ENCODE measurements at places on chromosomes 6 and 20.
A peak's percentile ranks its signal among the peaks of the same experiment; 100 is the strongest.

GRCh38 chr6:2165286-2165685 is 80.1 kb downstream of the GMDS start:
- no peak for DNase-seq

GRCh38 chr20:35669681-35670080 is 5.0 kb upstream of the CPNE1 start:
- no peak for DNase-seq

GRCh38 chr6:1311400-1312202 is at the start of gene FOXQ1:
TSS of gene FOXQ1 (plus strand) at chr6:1312098. CDS start at chr6:1312705, 607 bp downstream.
- no peak for DNase-seq

GRCh38 chr6:134446218-134446848 is 128.4 kb upstream of the SGK1 start:
- DNase-seq: no peak

DNA sequence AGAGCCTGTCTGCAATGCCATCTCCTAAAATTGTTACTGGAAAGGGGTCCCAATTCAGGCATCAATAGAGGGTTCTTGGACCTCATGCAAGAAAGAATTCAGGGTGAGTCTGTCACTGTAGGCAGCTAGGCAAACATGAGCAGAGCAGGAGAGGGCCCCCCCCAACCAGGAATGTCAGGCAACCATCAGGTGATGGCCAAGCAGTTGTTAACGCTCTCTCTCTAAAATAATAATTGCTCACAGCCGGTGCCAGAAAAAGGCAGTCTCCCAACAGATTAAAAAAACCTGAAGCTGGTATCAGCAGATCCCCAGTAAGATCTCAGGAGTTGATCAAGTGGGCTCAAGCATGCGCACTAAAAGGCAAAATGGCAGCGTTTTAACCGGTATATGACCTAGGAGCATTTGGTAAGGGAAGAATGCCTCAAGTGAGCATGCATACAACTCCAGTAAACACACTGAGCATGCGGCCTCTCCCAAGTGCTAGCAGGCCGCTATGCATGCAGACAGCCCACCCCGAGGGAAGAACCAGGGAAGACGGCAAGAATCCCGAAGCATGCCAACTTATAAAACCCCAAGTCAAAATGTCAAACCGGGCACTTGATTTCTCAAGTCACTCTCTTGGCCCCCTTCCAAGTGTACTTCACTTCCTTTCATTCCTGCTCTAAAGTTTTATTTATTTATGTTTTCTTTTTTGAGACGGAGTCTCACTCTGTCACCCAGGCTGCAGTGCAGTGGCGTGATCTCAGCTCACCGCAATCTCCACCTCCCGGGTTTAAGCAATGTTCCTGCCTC is 44.0 kb upstream of the RNGTT start:
- DNase-seq: no peak

DNA sequence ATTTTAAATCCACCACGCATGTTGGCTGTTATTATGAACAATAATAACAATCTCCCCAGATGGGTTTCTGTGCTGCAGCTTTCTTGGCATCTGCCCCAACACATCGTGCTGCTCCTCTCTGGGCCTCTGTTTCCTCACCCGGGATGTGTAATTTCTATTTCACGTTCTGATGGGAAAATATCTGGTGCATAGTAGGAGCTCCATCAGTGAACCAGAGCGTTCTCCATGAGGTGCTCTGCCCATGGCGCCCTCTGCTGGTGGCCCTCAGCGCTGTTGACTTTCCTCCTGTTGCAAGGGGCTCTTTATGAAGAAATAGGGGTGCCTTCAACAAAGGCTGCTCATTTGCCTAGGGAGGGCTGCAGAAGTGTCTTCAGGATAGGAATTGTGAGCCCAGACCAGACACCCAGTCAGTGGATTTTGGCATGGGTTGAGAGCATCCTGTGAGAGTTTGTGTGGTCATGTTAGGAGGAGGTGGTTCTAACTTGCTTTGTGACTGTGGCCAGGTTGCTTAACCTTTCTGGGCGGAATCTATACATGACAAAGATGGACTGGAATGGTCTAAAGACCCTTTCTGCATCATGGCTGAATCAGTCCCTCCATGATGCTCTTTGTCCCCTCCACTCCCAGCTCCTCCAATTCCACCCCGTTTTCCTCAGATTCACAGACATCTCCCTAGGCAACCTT is 8.1 kb downstream of the SCRT2 start:
- DNase-seq: no peak

GRCh38 chr6:20415304-20415703 is 13.6 kb downstream of the E2F3 start:
- no peak for DNase-seq

GRCh38 chr6:50380406-50381098 is 330.8 kb upstream of the DEFB112 start:
- no peak for DNase-seq

- DNase-seq: no peak
Observed at GRCh38 chr6:138196122-138196738, 22.1 kb downstream of the PBOV1 start.

DNA sequence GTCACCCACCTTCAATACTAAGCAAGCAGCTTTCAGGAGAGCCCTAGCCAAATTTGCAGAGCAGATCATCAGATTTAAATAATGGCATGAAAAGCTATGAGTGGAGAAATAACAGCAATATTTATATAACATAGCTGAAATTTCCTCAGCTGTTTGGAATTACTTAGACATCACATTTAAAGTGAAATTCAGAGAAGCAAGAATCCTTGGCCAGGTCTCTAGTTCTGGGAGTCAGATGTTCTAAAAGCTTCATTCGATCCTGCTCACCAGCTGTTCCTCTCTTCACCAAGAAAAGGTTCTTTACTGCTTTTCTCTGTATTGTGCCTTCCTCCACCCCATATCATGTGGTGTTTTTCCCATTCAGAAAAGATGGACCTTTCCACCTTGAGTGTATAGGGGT is 152.3 kb upstream of the JAG1 start:
- DNase-seq: no peak

- no peak for DNase-seq
Observed at GRCh38 chr6:162200945-162201690, 526.4 kb downstream of the PRKN start.

- no peak for DNase-seq
Observed at GRCh38 chr6:52976149-52976548, 18.9 kb downstream of the GSTA4 start.

- peak; percentile 40 for DNase-seq
Observed at GRCh38 chr6:12010635-12011275, 1.4 kb upstream of the HIVEP1 start.

DNA sequence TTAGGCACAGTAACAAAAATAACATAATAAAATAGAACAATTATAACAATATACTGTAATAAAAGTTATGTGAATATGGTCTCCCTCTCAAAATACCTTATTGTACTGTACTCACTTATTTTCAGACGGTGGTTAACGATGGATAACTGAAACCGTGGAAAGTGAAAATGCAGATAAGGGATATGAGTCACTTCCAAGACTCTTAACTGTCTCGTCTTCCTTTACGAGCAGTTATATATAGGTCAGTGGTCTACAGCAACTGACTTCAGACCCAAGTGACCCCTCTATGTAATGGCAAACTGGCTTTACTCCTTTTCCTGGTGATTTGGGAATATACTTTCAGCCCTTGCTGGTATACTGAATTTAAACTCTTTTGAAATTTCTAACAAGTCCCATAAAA is 261.4 kb downstream of the SLC35F1 start:
- DNase-seq: no peak

- DNase-seq: no peak
Observed at GRCh38 chr6:49744259-49744658, at the start of gene CRISP3. TSS of gene CRISP3 (minus strand) at chr6:49744388. CDS start at chr6:49744367, 21 bp downstream.

DNA sequence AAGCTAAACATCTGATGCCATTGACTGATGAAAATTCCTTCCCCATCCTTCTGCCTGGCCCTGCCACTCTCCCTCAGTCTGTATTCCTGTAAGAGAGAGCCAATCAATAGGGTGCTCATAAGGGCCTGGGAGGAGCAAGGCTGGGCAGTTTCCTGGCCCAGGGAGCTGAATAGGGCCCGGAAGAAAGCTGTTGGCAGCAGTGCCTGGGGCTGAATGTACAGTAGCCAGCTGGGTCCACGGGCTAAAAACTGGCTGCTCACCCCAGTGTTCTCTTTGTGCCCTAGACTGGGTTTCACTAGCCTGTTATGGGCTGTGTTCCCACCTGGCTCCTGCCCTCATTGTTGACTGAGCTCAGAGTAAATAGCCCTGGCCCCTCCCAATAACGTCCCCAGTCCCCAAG is 1.7 kb upstream of the WFDC2 start:
- no peak for DNase-seq

- no peak for DNase-seq
Observed at GRCh38 chr6:81999826-82000225, 247.3 kb upstream of the TENT5A start.

DNA sequence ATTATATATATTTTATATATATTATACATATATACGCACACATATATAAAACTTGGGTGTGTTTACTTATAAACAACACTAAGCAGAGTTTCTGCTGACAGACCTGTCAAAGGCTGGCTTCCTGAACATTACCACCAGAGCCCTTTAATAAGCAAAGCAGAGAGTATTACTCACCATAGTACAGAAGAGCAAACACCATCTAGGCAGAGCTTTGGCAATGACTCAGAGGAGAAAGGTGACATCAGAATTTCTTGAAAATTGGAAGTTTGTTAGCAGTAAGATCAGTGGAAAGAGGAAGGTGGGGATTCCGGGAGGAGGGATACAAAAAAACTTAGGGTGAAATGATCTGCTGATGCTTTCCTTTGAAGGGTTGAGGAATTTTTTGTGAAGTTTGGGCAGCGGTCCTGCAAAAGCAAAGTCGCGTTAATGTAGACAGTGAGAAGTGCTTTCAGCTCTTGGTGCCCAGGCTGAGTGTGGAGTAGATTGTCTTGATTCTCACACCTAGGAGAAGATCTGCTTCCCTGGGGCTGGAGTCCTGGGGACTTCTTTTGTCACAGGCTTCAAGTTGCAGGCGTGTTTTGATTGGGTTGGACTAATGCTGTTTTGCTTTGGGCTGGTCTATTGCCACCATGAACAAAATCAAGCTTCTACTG is 109.6 kb upstream of the BACH2 start:
- no peak for DNase-seq

GRCh38 chr6:108699290-108700041 is 138.7 kb downstream of the FOXO3 start:
- DNase-seq: no peak

- no peak for DNase-seq
Observed at GRCh38 chr20:31870726-31871617, 538 bp downstream of the TTLL9 start.

DNA sequence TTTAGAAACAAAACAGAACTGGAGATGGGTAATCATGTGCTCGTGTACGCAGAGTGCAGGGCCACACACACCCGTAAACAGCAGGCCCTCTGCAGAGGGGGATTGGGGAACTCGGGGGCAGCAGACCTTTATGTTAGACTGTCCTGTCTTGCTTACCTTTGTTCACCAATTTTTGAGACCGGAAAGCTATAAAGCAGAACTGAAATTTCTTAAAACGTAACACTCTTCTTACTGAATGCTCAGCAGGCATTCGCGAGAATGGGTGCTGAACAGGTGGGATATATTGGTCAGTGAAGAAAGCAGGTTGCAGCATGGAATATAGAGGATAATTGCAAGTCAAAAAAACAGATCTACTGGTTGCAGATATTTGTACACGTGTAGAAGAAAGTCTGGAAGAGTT is 211.1 kb downstream of the BMP7 start:
- DNase-seq: no peak
